ENCODE measurements at places on chromosomes 5 and 9.

- no peak for DNase-seq
Observed at GRCh38 chr9:13186091-13186490, 93.4 kb downstream of the MPDZ start.

DNA sequence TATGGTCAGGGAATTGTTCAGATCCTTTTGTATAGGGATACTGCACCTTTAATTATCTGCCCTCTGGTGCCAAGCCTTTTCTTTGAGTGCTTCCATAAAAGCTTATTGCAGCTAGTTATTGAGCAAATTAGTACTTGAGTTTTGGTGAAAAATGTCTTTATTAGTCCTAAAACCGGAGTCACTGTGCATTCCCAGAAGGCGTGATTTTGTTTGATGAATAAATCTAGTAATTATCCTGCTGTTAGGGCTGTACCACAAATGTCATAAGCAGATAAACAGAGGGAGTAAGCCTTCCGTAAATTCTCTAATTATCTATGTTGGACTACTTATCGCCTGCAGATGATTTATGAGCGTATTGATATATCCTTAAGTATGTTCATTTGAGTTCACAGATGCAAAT lies 620.7 kb upstream of the ARRDC3 start:
- no peak for DNase-seq

- no peak for DNase-seq
Observed at GRCh38 chr5:73327908-73328455, 120.6 kb downstream of the FOXD1 start.

DNA sequence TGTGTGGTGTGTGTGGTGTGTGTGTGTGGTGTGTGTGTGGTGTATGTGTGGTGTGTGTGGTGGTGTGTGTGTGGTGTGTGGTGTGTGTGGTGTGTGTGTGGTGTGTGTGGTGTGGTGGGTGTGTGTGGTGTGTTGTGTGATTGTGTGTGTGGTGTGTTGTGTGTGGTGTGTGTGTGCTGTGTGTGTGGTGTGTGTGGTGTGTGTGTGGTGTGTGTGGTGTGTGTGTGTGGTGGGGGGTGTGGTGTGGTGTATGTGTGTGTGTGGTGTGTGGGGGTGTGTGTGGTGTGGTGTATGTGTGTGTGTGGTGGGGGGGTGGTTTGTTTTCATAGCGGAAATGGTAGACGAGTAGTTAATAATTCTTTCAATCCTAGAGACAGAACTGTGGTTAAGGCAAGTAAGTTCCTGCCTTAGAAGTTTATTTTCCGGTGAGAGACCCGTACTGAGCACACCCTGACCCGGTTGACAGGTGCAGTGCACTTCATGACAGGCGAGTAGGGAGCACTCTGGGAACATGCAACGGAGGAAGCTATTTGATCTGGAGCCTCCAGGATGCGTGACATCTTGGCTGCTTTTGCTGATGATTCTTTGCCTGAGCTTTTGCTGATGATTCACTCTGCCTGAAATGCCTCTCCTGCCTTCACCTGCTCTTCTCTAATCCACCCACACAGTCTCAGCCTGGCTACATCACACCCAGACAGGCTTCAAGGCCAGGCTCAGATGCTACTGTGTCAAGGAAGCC lies 21.7 kb upstream of the FAT2 start:
- DNase-seq = no peak

GRCh38 chr5:78912085-78912771 lies 72.9 kb downstream of the ARSB start:
- DNase-seq = no peak

GRCh38 chr5:83378624-83379289 lies 92.8 kb upstream of the VCAN start:
- no peak for DNase-seq

GRCh38 chr9:113940077-113940476 lies 64.0 kb downstream of the ZNF618 start:
- DNase-seq = no peak

DNA sequence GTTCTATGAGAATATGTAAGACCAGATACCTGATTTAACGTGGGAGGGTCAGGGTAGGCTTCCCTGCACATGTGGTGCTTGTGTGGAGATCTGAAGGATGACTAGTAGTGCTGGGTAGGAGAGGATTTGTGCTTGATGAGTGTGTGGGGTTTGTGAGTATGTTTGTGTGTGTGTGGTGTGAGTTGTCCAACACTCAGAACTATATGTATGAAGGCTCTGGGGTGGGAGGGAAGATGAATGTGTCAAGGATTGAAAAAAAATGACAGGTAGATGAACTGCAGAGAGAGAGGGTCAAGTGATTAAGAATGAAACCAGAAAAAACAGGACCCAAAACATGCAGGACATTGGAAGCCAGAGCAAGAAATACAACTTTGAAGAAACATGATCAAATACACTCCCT lies 154.6 kb upstream of the NR3C1 start:
- DNase-seq = no peak

GRCh38 chr5:32030686-32031085 lies 143.4 kb downstream of the GOLPH3 start:
- no peak for DNase-seq

GRCh38 chr5:116961021-116961420 lies 386.4 kb upstream of the SEMA6A start:
- no peak for DNase-seq

- no peak for DNase-seq
Observed at GRCh38 chr5:78677777-78678668, 29.5 kb upstream of the LHFPL2 start.

- DNase-seq = no peak
Observed at GRCh38 chr5:129118405-129118804, 23.9 kb downstream of the ISOC1 start.

DNA sequence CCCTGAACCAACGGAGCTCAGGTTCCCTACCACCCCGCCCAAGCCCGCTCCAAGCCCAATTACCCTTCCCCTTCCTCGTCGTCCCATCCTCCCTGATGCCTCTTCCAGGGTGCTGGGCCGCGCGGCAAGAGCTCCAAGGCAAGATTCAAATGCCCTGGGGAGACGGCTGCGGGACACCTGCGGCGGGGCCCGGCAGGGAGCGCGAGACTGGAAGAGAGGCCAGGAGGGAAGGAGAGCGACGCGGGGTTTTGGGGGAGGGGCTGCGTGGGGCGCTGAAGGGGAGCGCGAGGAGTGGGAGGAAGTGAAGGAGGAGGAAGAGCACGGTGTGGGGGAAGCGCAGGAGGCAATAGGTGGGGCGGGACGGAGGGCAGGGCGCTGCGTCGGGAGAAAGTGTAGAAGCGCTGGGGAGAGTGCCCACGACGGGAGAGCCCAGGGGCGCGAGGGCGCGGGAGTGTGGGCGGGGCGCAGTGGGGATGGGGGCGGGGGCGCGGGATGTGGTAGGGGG lies 975 bp upstream of the NXNL2 start:
- no peak for DNase-seq

DNA sequence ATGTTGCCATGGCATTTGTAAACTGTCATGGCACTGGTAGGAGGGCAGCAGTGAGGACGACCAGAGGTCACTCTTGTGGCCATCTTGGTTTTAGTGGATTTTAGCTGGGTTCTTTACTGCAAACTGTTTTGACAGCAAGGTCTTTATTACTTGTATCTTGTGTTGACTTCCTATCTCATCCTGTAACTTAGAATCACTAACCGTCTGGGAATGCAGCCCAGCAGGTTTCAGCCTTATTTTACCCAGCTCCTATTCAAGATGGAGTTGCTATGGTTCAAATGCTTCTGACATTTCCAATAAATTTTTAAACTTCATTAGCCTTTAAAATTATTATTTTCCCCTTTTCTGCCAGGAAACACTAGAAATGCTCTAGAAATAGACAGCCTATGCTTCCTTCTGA lies 839.1 kb downstream of the NR2F1-AS1 start:
- DNase-seq = no peak
